ENCODE measurements at places on chromosomes 12 and 14.

DNA sequence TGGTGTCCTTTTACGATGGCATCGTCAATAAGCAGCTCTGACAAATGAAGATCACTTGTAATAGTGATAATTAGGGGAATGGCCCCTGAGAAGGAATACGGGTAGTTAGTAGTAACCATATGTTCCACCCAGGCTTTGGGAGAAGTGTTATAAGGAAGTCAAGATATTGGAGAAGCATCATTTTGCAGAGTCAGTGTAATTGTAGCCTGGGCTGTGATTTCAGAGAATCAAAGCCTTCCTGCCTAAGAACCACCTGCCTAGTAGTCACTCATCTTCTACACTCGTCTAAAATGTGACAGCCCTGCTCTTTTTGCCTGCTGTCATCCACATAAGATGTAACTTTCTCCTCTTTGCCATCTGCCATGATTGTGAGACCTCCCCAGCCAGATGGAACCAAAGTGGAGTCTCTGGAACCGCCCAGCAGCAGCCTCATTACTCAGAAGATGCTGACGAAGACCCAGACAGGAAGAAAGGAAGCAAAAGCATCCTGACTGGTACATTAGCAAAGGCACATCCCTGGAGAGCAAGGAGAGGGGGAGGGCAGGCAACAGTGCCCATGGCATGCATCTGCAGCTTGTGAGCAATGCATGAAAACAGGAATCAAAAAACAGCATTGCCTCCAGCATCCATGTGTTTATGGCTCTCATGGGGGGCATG, 12.6 kb upstream of the EDDM3A start:
- DNase-seq = no peak

GRCh38 chr14:59360923-59361794, 104.0 kb downstream of the GPR135 start:
- DNase-seq = no peak

- DNase-seq = no peak
These were observed 206.4 kb upstream of the GRIP1 start for GRCh38 chr12:66885115-66885875.

- DNase-seq = no peak
These were observed 60.8 kb downstream of the SAMD4A start for GRCh38 chr14:54627540-54628363.

DNA sequence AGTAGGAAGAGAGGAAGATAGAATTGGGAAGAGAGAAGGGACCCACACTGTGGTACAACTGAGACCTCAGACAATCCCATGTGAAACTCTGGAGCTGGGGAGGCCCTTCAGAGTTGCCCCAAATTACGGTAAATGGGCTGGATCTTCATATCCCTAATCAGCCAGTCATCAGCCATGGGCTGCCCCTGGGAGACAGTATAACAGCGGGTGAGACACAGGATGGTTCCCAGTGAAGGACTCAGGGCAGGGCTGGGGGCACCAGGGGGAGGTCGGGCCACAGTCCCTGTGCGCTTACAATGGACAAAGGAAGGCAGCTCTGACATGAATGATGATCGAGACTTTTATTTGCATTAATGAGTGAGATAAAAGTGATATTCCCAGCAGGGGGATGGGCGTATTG, 74.2 kb upstream of the BDKRB2 start:
- no peak for DNase-seq
